ENCODE measurements at places on chromosomes 1 and 21.

DNA sequence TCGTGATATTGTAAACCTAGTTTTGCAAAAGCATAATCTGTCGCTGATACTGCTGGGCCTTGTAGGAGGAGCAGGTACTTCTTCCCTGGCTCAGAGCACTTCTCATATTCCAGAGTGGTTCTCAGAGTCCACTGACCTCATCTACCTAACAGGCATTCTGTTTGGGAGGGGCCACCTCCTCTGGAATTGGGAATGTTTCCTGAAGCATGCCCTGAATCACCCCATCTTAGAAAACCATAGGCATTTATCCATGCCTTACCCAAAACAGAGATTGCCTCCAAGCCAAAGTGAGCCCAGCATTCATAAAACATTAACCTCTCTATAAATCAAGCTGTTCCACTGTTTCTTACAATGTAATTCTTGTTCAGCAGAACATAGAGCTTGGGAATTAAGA lies 35.1 kb downstream of the SLC44A3 start:
- no peak for DNase-seq

DNA sequence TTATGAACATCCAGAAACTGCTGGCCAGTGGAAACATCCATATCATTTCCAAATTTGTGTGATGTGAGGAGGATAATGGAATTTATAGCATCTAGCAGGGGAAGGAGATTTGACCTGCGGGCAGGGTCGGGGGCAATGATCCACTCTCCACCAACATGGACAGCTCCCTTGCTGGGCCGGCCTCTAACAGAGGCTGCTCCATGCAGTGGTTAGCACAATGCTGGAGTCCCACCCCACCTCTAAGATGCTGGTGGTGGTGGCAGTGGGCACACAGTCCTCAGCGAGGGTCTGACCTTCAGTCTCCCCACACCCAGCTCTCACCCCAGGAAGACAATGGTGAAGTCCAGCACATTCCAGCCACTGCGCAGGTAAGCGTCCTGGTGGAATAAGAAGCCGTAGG lies 18.7 kb downstream of the CACNA1S start:
- DNase-seq, result no peak

DNA sequence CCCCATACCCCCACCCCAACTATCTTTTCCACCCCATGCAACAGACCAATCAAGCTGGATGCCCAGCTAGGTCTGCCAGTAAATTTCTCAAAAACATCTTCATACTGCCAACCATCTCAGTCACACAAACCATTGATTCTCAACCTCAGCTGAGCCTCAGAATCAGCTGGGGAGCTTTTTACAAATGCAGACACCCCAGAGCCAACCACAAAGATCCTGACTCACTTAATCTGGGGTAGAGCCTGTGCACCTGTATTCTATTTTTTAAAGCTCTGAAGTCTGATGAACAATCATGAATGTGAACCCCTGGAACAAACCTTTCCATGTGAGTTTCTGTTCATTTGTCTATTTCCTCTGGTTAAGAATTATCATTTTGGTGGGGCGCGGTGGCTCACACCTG lies 66.0 kb downstream of the ZNF281 start:
- no peak for DNase-seq

DNA sequence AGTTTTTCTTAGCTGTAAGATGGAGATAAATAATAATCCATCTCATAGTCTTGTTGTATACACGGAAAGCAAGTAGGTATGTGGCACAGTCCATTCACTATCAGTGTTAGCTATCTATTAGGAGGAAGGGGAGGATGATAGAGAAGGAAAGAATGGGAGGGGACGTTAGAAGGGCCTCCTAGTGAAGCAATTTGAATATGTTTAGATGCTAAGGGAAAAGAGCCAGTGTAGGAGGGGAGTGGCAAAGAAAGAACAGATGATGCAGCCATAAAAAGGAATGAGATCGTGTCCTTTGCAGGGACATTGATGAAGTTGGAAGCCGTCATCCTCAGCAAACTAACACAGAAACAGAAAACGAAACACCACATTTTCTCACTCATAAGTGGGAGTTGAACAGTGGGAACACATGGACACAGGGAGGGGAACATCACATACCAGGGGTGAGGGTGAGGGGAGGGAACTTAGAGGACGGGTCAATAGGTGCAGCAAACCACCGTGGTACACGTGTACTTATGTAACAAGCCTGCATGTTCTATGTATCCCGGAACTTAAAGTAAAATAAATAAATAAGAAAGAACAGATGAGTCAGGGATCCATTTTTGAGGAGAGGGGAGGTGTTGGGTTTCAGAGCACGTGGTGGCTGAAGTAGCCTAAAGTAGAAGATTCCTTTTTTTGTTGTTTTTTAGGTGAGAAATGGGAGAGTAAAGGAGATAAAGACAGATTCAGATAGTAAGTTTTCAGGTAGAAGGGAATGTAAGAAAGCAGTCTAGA lies 124.1 kb downstream of the POU2F1 start:
- DNase-seq, result no peak

DNA sequence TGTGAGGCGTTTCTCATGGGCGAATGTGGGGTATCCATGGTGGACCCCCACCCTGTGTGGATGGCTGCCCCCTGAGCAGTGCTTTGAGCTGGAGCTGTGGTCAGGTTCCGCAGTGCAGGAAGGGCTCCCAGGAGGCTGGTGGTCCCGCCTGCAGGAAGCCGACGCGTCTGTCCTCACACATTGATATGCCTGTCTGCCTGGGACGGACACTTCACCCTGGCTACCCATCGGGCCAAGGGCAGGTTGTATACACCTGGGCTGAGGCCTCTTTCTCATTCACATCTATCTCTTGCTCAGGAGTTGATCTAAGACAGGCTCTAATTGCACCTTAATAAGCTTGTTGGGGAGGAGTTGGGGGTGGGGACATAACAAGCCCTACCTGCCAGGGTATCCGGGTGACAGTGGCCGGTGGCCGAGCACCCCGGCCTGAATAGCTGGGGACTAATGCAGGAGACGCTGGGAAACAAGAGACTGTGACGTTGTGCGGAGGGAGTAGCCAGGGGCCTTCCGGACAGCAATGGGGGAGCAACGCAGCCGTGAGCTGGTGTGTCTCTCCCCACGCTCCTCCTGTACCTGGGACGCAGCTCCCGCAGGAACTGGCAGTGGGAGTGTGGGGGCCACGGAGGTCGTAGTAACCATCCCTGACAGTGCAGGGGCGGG lies 21.7 kb downstream of the PDXK start:
- DNase-seq, result peak; percentile 66

DNA sequence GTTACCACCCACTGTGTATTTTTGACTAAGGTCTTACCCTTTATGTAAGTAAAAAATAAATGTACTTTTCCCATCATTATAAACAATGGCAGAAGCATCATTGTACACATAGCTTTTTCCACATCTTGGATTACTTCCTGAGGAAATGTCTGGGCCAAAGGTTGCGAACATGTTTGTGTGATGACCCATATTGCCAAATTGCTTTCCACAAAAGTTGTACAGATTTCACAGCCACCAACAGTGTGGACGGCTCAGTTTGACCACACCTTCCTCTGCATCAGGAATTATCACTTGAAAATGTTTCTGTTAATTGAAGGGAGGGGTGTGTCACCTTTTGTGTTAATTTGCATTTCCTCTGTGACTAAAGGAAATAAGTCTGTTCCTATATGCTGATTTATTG lies 25.7 kb downstream of the AKNAD1 start:
- no peak for DNase-seq

- no peak for DNase-seq
Measured at GRCh38 chr1:156140879-156141707, 12.3 kb upstream of the SEMA4A start.

GRCh38 chr1:172897738-172898137 lies 153.0 kb downstream of the TNFSF18 start:
- no peak for DNase-seq

GRCh38 chr1:50422946-50423669 lies at the start of gene DMRTA2:
DMRTA2 (minus strand) TSS chr1:50423443; CDS start chr1:50421536, 1,907 bp downstream.
- no peak for DNase-seq

- DNase-seq, result no peak
Measured at GRCh38 chr1:151001602-151002001, 5.1 kb downstream of the MINDY1 start.

GRCh38 chr1:63486629-63487028 lies 36.4 kb downstream of the ITGB3BP start:
- DNase-seq, result no peak

DNA sequence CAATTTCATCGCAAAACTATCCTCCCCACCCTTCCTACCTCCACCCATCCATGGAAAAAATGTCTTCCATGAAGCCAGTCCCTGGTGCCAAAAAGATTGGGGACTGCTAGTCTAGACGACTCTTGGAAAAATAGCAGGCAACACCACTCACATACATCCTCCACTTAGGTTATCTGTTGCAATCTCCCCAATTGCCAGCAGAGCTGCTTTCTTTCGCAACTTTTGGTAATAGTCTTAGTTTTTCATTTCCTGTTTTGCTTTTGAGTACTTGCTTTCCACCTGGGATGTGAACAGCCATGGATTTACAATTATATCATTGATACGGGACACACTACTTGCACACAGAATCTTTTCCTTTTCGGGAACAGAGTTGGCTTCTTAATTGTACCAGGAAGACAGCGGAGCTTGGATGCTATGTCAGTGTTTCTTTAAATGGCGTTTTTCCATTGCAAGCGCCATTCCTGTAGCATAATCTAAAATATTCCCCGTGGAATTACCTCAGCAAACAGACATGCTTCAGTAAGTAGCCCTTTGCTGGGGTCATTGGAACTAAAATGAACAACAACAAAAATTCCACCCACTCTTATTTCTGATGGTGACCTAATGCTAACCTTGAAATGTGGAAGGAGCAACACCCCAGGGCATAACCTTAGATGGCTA lies 183.3 kb upstream of the ADGRL2 start:
- DNase-seq, result no peak

DNA sequence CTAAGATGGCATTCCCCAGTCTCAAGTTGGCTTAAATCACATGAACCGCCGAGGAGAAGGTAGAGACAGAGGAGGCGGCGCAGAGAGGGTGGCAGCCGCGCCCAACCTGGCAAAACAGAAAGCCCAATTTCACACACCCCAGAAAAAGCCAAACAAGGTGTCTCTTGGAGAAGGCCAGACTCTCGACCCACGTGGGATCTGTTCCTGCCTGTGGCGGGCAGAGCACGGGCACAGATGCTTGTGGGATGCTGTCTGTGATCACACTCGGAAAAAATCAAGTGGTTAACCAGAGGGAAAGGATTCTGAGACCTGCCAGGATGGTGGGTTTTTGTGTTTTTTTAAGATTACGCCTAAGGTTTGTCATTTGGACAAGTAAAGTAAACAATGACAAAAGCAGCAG lies 80.7 kb downstream of the MRPL37 start:
- DNase-seq, result no peak

DNA sequence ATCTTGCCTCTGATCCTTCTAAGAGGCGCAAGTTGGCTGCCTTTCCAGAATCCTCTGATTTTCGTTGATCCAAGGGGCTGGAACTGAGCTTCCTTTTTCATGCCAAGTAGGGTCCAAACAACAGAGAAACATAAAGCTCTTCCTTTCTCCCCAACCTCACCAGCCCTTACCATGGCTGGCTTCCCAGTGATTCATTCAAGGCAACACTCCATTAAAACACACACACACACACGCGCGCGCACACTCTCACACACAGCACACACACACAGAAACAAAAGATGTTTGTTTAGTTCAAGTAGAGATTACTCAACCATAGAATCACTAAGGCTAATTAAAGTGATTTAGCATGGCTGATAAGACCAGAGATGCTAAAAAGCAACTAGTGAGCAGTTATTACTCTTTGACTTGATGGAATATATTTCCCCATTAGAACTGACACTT lies 13.0 kb upstream of the GUCA2A start:
- DNase-seq, result no peak

DNA sequence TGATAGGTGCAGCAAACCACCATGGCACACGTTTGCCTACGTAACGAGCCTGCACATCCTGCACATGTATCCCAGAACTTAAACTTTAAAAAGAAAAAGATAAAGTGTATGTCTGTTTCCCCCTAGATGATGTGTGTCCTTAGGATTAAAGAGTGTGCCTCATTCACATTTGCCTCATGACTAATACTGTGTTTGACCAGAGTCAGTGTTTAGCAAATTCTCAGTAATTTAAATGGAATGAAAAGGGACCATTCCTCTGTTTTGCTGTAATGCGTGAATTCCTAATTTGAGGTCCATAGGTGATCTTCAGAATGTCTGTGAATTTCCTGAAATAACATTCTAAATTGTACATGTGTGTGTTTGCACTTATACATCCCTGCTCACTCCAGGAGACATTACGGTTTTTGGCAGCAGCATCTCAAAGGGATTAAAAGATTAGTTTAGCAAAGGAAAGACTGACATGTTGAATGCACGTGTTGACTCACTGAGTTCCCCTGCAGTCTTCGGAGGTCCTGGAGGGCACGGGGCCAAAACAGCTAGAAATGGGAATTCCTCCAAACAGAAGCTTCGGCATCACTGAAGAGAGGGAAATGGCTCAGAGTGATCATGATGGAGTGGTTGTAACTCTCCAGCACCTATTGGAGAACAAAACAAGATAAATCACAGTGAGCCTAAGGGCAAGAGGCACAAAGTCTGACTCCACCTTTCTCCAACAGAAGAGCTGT lies 19.1 kb upstream of the SLC35F3 start:
- no peak for DNase-seq

GRCh38 chr1:212774584-212774983 lies 17.0 kb downstream of the NSL1 start:
- DNase-seq, result no peak

DNA sequence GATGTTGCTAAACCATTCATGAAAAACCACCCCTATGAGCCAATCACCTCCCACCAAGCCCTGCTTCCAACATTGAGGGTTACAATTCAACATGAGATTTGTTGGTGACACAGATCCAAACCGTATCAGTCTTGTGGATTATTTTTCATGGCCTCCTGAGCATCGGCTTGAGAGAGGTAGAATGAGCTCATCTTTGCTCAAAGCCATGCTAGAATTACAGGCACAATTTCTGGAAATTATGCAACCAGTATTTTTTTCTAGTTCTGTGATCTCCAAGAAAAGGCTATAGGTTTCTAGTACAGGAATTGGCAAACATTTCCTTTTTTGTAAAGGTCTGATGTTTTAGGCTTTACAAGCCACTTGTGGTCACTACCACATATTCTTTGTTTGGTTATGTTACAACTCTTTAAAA lies 219.4 kb downstream of the DUSP10 start:
- no peak for DNase-seq

GRCh38 chr1:224774378-224774777 lies 155.1 kb upstream of the DNAH14 start:
- DNase-seq, result no peak

- DNase-seq, result peak; percentile 65
Measured at GRCh38 chr1:6351480-6352137, 42.0 kb downstream of the ACOT7 start.

- no peak for DNase-seq
Measured at GRCh38 chr1:51303315-51303714, 27.0 kb downstream of the TTC39A start.

DNA sequence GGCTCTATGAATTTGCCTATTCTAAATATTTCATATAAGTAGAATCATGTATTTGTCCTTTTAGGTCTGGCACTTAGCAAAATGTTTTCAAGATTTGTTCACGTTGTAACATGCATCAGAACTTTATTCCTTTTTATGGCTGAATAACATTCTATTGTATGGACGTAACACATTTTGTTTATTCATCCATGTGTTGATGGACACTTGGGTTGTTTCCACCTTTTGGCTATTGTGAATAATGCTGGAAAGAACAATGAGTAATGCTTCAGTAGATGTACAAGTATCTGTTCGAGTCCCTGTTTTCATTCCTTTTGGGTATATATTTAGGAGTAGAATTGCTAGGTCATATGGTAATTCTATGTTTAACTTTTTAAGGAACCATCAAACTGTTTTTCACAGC lies 24.7 kb downstream of the SLC35A3 start:
- DNase-seq, result no peak
